ENCODE measurements at places on chromosomes 1 and 21.
A peak's percentile ranks its signal among the peaks of the same experiment; 100 is the strongest.

DNA sequence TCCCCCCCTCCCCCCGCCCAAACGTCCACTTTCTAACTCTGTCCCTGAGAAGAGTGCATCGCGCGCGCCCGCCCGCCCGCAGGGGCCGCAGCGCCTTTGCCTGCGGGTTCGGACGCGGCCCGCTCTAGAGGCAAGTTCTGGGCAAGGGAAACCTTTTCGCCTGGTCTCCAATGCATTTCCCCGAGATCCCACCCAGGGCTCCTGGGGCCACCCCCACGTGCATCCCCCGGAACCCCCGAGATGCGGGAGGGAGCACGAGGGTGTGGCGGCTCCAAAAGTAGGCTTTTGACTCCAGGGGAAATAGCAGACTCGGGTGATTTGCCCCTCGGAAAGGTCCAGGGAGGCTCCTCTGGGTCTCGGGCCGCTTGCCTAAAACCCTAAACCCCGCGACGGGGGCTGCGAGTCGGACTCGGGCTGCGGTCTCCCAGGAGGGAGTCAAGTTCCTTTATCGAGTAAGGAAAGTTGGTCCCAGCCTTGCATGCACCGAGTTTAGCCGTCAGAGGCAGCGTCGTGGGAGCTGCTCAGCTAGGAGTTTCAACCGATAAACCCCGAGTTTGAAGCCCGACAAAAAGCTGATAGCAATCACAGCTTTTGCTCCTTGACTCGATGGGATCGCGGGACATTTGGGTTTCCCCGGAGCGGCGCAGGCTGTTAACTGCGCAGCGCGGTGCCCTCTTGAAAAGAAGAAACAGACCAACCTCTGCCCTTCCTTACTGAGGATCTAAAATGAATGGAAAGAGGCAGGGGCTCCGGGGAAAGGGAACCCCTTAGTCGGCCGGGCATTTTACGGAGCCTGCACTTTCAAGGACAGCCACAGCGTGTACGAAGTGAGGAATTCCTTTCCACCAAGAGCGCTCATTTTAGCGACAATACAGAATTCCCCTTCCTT is 158.1 kb downstream of the RUNX1 start:
- no peak for DNase-seq

DNA sequence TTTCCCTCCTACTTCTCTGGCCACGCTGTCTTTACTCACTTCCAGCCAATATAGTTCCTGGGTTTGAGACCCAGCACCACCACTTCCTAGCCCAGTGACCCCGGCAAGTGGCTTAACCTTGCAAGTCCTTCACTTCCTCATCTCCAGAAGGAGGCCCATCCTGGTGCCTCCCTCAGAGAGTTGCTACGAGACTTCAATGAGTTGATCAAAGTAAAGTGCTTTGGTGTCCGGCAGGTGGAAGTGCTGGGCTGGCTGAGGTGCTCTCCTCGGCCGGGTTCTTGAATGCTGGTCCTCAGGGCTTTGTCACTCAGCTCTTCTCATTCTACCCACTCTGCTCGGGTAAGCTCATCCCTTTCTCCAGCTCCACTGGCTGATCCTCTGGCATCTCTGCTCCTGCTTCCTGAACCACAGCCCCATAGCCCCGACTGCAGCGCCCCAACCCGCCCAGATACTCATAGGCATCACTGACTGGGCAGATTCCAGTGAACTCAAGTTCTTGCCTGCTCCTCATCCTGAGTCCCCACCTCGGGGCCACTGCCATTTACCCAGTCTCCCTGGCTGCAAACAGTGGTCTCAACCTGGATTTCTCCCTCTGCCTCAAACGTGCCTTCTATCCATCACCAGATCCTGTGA is 75.8 kb upstream of the WNT4 start:
- DNase-seq = no peak

DNA sequence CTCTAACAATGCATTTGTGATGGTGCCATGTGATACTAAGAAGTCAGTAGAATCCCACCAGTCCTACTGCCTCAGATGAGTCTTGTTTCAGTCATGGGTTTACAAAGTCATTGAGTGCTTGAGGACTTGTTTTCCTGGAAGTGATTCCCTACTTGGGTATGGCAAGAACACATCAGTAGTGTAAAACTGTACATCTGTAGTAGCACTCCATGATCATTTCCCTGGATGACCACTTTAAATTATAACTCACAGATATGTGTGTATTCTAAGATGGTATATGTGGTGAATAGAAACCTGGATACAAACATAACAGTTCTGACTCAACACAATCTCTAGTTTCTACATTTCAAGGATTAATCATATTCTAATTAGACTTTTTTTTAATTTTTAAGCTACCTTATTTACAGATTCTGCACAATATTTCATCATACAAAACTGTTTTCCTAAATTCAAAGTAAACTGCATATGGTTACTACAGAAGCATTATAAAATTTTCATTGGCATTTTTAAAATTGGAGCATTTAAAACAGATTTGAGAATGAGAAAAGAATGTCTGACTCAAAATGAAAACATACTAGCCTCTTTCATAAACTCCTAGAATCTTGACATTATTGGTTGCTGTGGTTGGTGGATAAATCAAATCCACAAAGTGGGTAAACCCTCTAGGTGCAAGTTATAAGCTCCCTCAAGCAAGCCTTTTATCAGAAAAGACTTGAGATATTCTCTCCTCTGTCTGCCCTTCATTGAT is 6.8 kb upstream of the PSMG1 start:
- DNase-seq = no peak

- DNase-seq = no peak
These were observed 50.7 kb downstream of the ERG start for GRCh38 chr21:38447611-38448010.

GRCh38 chr1:148354284-148354912 is 128.7 kb downstream of the PPIAL4G start:
- no peak for DNase-seq

DNA sequence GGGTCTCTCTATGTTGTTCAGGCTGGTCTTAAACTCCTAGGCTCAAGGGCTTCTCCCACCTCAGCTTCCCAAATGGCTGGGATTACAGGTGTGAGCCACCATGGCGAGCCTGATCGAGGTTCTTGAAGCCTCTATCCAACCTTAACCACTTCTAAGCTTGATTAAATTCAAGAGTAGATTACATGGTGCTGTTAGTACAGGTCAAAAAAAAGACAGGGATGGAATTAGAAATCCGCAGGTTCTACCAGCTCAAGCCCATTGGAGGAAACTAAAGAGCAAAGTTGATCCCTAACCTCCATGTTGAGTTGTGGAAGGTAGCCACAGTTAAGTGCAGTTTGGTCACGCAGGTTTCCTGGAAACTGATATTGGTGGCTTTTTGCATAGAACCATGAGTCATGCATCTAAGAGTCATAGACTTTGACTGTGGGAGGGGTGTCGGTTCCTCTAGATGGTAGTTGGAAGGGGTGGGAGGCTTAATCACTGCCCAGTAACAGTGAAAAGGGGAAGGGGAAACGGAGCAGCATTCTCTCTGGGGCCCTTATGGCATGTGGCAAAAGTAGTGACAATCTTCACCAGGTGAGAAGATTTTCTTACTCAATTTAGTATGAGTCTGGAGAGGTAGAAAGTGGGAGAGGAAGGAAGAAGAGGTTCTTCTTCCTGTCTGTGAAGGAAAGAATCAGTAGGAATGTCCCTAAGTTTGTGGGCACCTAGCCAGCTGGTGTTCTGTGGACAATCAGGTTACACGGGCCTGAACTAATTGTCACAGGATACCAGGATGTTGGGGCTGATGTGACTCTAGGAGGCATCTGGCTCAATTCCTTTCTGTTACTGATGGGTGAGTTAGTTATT is 7.0 kb downstream of the CD53 start:
- DNase-seq = no peak

DNA sequence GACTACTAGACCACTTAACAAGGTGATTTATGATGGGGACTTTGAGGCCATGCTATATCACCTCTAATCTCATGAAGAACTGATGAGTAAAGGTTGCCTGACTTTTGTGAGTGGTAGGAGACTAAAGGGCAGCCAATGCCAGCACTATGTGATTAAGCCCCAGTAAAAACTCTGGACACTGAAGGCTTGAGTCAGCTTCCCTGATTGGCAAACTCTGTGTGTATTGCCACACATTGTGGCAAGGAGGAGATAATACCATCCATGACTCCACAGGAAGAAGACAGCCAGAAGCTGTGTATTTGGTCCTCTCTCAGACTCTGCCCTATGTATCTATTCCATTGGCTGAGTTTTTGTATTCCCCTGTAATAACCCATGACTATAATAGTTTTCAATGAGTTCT is 413.3 kb upstream of the ZRANB2 start:
- DNase-seq = no peak

DNA sequence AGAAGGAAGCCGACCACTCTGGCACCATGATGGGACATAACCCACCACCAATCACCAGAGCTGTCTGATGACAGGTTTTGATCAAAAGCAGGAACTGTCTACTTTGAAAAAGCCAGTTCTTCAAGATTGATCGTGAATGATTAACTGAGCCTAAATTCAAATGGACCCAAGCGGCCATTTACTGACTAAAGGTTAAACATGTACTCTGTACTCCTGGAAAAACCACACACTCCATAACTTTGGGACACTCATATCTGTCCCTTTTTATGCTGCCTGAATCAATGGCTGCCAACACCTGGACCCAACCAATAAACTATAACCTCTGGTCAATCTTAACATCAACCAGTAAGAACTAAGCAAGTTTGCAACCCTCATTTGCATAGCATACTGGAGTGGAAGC is 206.6 kb downstream of the URB2 start:
- no peak for DNase-seq

GRCh38 chr1:6347641-6348487 is 45.7 kb downstream of the ACOT7 start:
- DNase-seq = peak; percentile 62

- DNase-seq = no peak
These were observed 88.4 kb downstream of the SMYD2 start for GRCh38 chr1:214369364-214369763.

DNA sequence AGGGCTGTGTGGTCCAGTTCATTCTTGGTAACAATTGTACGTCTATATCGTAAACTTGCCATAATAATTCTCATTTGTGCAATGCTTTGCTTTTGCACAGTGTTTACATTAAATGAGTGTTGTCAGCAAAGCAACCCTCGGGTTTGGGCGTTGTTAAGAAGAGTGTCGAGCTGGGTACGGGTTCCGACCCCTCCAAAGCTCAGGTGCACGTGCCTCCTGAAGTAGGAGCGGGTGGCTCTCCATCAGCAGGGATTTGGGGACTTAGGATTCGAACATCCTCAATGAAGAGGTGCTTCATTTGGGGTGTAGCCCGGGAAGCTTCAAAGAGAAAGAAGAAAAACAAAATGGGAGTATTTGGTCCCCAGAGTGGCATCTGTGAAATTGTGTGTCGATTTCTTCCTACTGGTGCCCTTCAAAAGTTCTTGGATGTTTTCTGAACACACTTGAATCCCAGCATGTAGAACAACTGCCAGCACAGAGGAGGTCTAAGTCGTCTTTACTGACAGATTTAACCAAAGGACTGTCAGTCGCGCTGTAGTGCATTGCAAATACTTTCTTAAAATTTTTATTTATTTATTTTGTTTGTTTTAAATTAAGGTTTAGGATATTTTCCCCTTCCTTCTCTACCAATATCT is 1.1 kb downstream of the TRIM58 start:
- DNase-seq = no peak

DNA sequence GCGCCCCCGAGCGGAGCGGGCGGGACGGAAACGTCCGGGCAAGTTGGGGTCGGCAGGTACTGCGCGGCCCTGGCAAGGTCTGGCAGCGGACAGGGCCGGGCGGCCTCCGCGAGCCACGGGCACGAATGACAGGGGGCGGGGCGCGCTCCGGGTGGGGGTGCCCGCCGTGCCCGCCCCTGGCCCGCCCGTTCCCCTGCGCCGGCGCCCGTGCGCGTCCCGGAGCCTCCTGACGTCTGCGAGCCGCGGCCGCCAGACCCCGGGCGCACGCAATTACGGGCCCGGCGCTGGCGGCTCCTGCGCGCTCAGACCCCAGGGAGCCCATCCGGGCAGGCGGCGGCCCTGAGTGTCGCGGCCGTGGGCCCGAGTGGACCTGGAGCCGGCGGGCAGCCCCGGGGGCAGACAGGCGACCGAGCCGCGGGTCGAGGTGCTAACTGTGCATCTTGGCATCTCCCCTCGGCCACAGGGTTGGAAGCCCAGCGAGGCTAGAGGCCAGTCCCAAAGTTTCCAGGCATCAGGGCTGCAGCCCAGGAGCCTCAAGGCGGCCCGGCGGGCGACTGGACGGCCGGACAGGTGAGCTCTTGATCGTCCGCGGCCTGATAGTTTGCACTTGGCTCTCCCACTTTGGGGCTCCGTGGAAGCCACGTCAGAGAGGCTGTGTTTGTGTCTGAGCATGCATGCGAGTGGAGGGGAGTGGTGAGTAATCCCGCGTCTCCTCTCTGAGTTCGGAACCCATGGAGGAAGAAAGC is 918 bp downstream of the MIB2 start:
- DNase-seq = peak; percentile 48

DNA sequence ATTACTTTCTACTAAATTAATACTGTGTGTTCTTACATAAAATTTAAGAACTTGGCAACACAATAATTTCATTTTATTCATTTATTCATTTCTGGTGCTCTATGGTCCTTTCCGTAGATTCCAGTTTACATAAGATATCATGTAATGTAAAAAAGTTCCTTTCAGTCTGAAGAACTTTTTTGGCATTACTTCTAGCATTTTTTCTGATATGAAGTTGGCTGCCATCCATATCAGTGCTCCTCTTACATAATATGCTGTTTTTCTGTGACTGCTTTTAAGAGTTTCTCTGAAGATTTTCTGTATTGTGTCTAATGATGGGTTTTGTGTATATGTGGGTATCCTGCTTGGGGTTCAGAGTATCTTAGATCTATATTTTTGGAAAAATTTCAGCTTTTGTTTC is 34.8 kb downstream of the LIN9 start:
- no peak for DNase-seq

DNA sequence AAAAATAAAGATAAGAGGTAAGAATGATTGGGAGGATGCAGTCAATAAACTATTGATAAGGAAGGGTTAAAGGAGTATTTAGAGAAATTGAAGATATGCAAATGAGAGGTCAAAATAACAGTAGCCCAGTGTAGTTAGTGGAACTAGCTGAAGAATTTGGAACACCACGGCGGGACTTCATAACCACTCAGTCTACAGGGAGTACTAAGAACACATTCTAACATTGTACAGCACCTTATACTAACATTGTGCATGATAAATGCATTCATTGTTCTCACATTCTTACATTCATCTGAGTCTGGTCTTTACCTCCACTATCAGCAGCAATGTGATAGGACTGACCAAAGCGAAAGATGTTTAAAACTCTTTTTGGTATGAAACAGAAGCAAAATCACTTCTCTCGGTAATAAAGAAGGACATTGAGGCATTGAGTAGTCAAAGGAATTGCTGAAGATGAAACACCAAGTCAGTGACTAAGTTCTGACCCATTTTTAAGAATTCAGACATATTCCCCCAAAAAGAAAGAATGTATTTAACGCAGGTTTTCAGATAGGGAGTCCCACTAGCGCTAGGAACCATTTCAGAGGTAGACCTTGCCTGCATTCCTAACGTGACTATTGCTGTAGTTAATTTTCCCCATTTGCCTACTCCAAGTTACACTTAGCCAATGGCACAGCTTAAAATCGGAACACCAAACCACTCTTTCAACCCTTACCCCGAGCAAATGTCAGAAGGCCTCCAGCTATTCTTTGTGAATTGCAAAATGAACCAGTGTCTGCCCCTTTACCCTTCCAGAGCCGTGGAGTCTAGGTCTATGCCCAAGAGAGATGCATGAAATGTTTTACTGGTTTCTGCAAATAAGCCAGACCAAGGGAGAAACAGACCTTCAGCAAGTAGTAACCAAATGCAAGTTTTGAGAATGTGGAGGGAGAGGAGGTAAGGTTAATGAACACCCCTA is 108.8 kb upstream of the IRF2BP2 start:
- DNase-seq = no peak

All from BE2C (cell line).